Hepatic stellate cell (primary cell): ENCODE measurements at places on chromosomes 11 and 22.

GRCh38 chr11:70072461-70072860 lies 5.7 kb upstream of the ANO1 start:
- DNase-seq: peak; percentile 3

GRCh38 chr11:96424693-96425092 lies 34.9 kb downstream of the JRKL start:
- no peak for DNase-seq

DNA sequence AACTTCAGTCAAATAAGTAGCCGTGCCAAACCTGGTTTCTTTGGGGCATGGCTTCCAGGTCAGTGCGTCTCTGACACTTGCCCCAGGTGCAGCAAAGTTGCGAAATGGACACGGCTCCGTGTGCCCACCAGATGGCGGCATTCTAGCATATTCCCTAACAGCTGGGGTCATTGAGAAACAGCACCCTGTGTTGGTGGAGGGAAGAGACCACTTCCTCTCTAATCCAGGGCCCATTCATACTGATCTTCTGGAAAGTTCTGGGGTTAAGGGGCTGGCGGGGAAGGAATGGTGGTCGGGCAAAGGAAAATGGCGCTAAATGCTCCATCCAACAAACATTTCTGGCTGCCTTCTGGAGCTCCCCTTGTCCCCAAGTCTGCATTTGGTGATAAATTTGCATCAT lies 141.2 kb upstream of the TIMP3 start:
- peak; percentile 59 for DNase-seq

DNA sequence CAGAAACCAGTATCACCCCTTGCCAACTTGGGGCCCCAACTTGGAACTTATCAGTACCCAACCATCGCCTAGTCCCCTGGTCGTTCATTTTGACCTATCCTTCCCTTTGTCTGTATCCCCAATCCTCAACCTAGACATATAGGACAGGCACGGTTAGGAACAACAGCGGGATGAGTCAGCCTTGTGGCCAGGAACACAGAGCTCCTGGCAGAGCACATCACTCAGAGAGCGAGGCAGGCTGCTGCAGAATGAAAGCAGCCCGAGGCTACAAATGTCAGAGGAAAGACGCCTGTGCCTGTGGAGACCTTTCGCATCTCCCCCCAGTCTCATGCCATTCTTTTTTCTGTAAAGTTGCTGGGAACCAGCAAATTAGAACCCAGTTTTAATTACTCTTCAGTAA lies 14.6 kb downstream of the DKK3 start:
- DNase-seq: peak; percentile 68

DNA sequence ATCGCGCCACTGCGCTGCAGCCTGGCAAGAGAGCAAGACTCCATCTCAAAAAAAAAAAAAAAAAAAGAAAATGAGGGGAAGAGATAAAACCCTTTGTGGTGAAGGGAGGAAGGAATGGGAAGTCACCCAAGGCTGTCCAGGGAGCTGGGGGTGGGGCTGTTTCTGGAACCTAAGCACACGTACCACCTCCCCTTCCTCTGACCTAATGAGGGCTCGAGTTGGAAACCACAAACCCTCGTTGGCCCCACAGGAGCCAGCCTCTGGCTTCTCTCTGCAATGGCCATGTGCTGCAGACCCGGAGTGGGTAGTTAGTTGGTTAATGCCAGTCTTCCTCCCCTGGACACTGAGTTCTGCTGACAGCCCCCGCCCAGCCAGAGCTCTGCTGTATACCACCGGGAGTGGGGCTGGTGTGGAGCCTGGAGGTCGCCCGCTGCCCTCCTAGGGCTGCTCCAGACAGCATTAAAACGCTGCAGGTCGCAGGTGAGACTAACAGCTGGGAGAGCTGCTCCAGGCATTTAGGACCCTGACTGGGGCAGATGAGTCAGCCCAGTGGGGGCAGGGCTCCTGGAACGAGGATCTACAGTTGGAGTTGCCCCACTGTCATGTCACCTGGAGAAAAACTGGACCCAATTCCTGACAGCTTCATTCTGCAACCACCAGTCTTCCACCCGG lies at the start of gene LGALS12:
Gene LGALS12 (plus strand): TSS at position 228 of the 672 bp plus-strand sequence. CDS start 375 bp downstream, at position 603.
- DNase-seq: no peak

DNA sequence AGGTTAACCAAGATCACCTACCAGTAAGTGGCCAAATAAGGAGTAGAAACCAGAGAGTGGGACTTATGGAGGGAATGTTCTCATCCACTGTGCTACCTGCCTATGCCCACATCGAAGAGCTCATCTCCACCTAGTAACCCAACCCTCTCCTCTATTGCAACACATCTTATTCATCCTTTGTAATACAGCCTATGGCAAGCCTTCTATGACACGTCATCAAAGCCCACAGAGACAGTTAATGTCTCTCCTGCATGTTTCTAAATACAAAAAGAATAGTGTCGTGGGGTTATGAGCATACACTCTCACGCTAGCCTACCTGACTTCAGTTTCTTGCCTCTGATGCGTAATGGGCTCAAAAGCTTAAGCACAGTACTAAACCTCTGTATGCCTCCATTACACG lies 1158.1 kb upstream of the TENM4 start:
- DNase-seq: no peak

- DNase-seq: peak; percentile 87
Measured at GRCh38 chr11:119101759-119102423, at the start of gene DPAGT1. Gene DPAGT1 (minus strand): TSS chr11:119101853. CDS start chr11:119101655, 198 bp downstream.

- no peak for DNase-seq
Measured at GRCh38 chr22:39267974-39268373, 23.2 kb upstream of the PDGFB start.

- DNase-seq: no peak
Measured at GRCh38 chr11:46402957-46403902, 11.7 kb upstream of the CHRM4 start.

GRCh38 chr22:48895336-48895735 lies 932.3 kb downstream of the BRD1 start:
- DNase-seq: no peak

DNA sequence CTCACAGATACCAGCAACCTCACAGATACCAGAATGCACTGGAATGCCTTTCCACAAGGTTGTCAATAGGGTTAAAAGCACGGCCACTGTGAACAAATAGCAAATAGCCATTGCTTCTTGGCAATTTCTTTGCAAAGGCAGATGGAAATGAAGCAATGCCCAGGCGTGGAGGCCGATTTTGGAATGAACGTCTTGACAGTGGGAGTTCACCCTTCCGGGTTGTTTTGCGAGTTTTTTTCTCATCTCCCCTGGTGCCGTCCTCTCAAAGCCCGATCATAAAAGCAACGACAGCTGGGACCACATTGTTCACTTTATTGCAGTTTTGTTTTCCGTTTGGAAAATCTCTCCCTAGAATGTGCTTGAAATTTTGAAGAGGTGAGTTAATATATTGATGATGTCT lies 38.0 kb upstream of the CD82 start:
- DNase-seq: no peak

GRCh38 chr11:36383195-36383594 lies 87.1 kb downstream of the PRR5L start:
- DNase-seq: no peak

DNA sequence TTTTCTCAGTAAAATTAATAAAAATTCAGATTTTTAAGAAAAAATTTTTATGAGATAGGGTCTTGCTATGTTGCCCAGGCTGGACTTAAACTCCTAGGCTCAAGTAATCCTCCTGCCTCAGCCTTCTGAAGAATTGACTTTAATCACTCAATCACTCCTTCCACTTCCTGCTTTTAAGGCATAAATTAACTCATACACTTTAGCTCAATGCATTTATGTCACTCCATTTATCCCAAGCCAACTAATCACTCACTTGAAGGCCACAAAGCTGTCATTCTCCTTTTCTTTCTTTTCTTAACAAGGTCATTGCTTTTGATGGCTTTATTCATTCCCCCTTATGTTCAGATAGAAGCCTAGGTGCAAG lies 877 bp downstream of the ALG9 start:
- DNase-seq: no peak

GRCh38 chr22:45998638-45999378 lies 21.8 kb upstream of the WNT7B start:
- DNase-seq: no peak

- DNase-seq: peak; percentile 87
Measured at GRCh38 chr11:3169255-3170043, 4.3 kb upstream of the OSBPL5 start.

DNA sequence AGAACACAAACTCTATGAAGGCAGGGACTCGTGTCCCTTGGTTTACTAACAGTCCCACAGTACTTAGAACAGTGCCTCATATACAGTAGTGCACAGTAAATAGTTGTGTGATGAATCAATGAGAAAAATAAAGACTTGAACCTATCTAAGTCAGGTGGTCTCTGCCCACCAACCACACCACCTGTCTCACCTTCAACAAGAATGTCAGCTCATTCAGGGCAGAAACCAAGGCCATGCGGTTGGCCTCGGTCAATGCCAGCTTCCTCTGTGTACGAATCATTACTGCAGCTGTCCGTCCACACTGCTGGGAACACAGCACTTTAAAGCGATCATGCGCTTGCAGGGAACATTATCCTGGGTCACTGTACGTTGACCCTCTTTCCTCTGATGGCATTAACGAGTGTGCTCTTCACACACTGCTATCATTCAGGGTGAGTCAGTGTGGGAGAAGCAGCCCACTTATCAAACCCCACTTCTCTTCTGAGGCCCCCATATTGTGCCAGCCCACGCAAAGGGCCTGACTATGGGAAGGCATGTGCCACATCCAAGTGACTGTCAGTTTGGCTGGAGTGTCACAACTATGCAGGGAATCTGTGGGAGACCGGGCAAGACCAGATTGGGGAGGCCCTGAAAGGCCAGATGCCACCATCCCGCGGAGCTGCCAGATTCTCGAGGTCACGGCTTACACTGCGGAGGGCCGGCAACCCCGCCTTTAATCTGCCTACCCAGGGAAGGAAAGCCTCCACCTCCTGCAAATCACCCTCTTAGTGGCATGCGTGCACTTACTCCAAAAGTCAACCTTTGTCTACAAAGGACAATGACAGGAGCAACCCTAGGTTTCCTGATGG lies 36.1 kb downstream of the LARGE1 start:
- no peak for DNase-seq

GRCh38 chr11:9784602-9785315 lies 120.9 kb downstream of the SWAP70 start:
- no peak for DNase-seq

DNA sequence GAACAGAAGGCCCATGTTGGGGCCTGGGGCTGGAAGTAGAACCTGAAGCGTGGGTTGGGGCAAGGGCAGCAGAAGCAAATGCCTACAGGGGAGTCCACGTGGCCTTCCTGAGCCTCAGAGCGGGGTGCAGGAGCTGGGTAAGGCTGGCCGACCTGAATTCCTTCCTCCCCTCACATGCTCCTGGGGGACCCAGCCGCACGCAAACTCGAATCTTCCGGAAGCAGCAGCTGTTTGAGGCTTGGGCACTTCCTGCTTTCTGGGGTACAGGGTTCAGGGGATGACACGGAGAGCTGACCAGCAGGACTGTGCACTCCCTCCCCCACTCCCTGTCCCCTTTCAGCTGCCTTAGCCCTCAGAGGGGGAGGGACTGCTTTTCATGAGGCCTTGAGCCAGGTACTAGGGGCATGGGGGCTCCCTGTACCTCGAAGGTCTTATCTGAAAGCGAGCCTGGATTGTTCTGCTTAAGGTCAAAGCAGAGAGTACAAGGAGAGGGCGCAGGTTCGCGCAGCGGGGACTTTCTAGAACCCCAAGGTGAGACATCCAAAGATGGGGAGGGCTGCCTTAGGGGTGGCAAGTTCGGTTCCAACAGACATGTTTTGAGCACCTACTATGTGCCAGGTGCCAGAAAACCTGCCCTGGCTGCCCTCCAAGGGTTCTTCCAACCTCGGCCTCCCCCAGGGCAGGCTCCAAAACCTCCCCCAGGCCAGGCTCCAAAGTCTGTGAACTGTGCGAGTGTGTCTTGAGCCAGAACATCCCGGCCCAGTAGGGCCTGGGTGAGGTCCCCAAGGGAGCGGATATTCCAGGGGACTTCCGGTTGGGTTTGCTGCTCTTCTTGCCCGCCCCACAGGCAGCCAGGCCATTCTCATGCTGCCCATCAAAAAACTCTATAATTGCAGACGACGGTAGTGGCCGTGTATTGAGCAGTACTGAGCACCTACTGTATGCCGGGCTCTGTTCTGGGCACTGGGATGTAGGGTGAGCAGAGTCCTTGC lies 1.7 kb downstream of the NCF4 start:
- DNase-seq: no peak

- no peak for DNase-seq
Measured at GRCh38 chr11:76243193-76243956, 37.1 kb upstream of the WNT11 start.

- DNase-seq: no peak
Measured at GRCh38 chr11:113103932-113104690, 142.9 kb downstream of the NCAM1 start.

GRCh38 chr11:34926831-34927132 lies 10.4 kb downstream of the PDHX start:
- DNase-seq: no peak

- no peak for DNase-seq
Measured at GRCh38 chr11:81700076-81700475, 1033.6 kb downstream of the FAM181B start.

DNA sequence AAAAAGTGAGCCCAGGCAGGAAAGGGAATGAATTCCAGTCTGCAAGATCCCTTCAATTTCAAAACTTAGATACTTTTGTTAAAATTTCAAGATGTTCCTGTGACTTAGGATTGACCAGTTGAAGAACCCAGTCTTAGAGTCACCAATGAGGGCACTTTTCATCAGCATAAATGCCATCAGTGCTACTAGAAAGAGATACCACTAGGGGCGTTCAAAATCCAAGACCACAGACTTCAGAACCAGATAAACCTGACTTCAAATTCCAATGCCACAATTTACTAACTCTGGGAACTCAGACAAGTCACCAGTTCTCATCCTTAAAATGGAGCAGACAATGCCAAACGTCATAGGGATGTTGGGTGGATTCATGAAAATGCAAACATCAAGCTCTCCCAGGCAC lies 523.2 kb downstream of the BUD13 start:
- DNase-seq: no peak

GRCh38 chr11:46918788-46919513 lies 601 bp upstream of the LRP4 start:
- DNase-seq: no peak

- DNase-seq: no peak
Measured at GRCh38 chr11:130174642-130175041, 15.1 kb downstream of the ST14 start.

DNA sequence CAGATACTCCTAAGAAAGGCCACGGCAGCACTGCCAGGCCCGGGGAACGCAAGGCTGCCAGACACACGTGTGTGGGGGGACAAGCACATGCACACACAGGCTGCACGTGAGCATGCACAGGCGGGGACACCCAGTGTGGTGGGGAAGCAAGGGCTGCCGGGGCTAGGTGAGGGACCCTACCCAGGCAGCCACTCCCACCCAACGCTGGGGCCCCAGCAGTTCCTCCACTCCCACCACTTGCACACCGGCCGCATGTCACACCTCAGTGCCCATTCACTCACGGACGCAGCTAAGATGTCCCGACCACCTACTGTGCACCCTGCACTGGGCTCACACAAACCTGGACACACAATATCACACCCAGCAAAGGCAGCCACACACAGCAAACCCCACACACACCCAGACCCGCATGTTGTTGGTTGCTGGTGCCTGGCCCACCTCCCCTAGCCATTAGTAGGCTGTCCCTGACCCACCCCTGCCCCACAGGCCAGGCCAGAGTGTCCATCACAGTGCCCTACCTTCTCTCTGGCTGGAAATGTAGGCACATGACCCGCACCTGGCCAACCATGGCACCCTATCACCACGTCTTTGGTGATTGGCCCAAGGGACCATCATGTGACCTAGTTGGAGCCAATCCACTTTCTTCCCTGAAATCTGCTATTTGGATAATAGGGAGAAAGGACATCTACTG lies 8.8 kb downstream of the SSTR3 start:
- no peak for DNase-seq
